PC-3 (cell line): ENCODE measurements at places on chromosomes 1 and 21.

GRCh38 chr1:227945891-227946623 lies 1.7 kb downstream of the WNT9A start:
- peak; percentile 98 for DNase-seq

- DNase-seq = peak; percentile 77
These were observed at the start of gene GPR153 for GRCh38 chr1:6260961-6261614. TSS of gene GPR153 (minus strand) at chr1:6261098. CDS start at chr1:6254905, 6,193 bp downstream.

GRCh38 chr1:157238585-157238984 lies 100.4 kb upstream of the ETV3 start:
- no peak for DNase-seq

DNA sequence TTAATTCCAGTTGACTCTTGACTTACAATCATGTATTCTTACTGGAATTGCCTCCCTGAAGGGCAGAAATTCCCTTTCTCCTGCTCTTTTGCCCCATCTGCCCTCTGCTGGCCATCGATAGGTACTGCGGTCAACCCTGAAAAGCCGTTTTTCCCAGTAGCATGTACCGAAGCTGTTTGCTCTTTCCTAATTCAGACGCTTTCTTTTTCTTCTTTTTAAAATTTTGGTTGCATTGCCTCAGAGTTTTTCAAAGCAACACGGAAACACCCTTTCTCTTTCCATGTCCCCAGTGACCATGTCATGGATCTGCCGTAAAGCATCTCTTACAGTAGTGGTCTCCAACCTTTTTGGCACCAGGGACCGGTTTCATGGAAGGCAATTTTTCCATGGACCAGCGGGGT lies 164.2 kb upstream of the C1orf21 start:
- DNase-seq = peak; percentile 64

GRCh38 chr1:108072776-108073175 lies 107.8 kb upstream of the VAV3 start:
- DNase-seq = no peak
